ENCODE measurements at places on chromosomes 4 and X. TPM values are rescaled to one million over a fixed set of nuclear protein-coding genes. Genes with fewer than 3 reads are reported as not detected.

- peak; percentile 25 for DNase-seq
Measured at GRCh38 chrX:140712413-140713173, 3.0 kb downstream of the LINC00632 start.

DNA sequence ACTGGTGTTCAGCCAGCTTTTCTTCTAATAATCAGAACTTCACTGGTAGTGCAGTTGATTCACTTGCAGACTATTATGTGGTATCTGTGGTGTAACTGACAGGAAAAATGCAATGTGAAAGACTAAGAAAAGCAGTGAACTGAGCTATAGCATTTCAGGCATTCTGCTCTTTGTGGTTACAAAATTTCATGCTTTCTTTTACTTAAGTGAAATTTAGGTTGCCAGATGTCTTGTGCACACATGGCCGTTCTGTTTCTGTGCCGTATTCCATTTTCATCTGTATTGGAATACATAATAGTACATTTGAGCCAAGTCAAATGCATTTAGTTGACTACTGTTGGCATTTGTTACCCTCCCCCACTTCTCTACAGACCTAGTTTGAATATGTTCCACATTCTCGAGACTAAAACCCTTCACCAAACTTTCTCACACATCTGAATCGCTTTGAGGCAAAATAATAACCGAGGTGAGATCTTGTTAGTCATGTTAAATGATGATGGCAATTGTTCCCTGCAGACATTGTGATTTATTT lies 8.2 kb downstream of the RTL3 start:
- DNase-seq, result no peak

DNA sequence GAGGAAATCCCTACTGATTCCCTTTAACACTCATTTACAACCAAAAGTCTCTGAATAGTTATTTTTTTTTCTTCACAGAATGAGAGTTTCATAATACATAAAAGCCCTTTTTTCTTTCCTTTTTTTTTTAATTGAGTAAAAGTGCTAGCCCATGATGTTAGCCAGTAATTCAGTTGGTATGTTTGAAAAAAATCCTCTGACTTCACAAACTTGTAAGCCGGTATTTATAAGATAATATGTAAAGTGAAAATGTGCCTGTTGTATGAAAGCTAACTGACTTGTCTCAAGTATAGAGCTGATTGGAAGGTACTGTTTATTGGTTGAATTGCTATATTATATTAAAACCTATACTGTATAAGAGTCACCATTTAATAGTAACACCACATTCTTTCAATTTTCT lies 70.2 kb upstream of the NEIL3 start:
- DNase-seq, result no peak

DNA sequence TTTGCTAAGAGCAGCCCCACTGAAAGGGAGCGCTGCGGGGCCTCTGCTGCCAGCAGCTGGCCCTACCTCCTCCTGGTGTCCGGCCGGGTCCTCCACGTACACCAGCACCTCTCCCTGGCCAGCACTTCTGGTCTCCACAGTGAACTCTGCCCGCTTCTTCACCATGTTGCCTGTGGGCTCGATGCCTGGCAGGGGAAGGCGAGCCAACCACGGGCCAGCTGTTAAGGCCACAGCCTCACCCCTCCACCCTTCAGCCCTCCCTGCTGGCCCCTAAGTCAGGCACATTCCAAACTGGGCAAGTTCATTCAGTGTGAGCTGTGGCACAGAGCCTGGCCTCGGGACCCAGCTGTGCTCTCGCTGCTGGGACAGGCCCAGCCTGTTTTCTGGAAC lies 7.8 kb downstream of the FLNA start:
- no peak for DNase-seq

DNA sequence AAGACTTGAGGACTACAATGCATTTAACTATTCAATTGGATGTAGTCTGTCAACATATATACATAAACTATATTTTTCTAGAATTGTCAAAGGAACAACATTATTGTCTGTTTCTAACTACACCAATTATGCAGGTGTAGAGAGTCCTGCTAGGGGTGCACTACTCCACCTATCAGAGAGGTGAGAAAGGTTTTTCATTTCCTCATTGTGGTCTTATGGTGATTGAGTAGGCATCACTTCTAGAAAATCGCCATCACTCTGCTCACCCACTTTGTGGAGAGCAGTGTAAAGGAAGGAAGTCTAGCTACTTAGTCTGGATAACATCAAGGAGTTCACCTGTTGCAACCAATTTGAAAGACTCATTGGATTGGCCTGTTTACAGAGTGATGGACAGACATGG lies 4.4 kb upstream of the ADH1C start:
- DNase-seq, result no peak

DNA sequence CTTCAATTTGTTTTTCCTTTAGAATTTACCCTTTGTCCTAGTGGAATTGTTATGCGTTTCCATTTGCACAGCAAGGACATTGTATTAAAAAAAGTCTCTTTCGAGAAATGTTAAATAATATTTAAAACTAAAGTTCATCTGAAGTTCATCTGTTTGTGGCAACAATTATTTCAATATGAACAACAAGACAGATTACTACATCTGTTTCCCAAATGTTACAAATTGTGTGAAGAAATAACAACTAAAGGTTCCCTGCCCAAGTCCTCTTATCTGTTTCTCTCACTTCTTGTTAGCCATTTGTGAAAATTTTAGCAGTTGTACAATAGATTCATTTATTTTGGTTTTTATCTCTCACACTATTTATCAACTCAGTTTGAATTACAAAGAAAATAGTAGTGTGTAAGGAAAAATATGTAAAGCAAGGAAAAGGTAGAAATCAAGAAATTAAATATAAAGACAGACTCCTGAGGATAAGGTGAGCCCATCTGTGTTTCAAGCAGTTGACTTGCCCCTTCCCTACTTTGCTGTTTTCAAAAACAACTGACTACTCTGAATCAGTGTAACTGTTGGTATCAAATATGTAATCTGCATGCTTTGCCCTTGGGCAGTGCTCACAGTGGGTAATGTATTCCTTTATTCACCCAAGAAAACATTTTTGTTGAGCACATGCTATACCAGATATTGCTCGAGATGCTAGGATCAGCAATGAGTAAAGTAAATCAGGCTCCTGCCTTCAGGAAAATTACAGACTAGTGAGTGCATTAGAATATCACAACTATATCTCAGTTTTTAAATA lies 118.9 kb upstream of the PCDH7 start:
- no peak for DNase-seq

The FAM149A gene
- 22.9 TPM for total RNA-seq

The TLR6 gene
- total RNA-seq, result 1.3 TPM

- DNase-seq, result no peak
Measured at GRCh38 chr4:15182600-15183220, 180.4 kb downstream of the CPEB2 start.

The MTMR8 gene
- total RNA-seq, result 1.7 TPM

- DNase-seq, result no peak
Measured at GRCh38 chr4:136540747-136541146, 991.5 kb downstream of the PCDH18 start.

The GPR173 gene
- 6.4 TPM for total RNA-seq

DNA sequence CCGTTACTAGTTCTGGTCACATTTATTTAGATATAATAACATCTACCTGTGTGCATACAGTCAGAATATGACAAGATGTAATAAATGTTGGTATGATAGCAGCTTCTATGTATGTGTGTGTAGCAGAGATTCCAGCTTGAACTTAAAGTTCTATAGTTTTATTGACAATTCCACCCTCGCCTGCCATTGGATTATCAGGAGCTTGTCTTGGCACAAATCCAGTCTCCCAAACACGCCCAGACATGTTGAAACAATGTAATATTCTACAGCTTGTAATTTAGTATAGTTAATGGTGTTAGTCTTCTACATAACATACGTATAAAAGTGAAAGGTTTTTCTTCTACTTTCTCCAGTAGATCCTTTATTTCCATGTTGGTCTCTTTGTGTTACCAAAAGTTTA lies 44.4 kb downstream of the BBS12 start:
- DNase-seq, result no peak

DNA sequence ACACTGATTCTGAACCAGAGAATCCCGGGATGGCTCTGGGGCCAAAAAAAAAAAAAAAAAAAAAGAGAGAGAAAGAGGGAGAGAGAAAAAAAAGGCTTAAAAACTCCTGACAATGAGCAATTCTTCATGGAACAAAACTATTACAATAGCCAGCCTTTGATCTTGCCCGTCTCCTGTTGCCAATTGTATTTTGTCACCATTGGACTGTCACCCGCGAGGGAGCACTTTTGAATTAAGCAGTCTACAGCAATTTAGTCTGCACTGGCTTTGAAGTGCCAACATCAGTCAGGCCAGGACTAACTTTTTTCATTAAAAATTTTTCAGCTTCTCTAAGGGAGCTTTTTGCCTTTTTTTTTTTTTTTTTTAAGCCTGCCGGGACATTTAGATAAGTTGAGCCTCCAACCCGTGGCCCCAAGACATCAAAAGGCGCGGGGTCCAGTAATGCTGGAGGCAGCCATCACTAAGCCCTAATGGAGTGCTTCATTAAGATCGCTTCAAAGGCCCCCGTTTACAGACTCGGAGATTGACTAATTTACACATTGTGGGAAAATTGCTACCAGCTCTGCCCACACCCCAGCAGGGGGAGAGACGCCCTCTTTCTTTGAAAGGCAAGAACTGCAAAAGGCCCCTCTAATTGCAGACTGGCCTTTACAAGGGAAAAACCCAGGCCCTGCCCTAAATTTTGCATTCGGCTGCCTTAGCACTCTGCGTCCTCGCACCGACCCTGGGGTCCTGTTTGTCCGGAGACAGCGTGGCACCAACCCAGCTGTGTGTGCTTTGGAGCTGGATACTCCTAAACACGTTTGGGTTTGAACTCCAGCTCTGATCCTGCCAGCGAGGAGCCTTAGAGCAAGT lies 98.1 kb upstream of the MSX1 start:
- no peak for DNase-seq

GRCh38 chr4:151530783-151531182 lies 121.8 kb downstream of the FHIP1A start:
- DNase-seq, result no peak

- no peak for DNase-seq
Measured at GRCh38 chr4:10713591-10713990, 29.0 kb upstream of the CLNK start.

The STARD8 gene
- total RNA-seq, result 1.8 TPM

DNA sequence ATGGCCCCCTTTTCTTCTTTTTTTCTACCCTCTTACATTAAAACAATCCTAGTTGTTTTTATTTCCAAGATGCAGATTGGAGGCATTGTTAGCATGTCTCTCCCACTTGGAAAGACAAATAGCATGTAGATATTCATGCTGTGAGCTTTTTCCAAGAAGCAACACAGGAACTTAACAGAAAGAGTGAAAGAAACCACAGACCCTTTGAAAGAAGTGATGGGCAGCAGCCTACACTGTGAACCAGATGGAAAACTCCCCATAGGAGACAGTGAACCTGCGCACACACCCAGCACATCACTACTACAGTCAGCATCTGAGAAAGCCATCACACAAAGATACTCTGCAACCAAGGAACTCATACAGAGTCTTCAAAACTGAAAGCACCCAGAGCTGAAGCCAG lies 17.8 kb downstream of the CT47C1 start:
- DNase-seq, result no peak

- no peak for DNase-seq
Measured at GRCh38 chrX:132375941-132376340, 112.9 kb downstream of the MBNL3 start.

The FATE1 gene
- total RNA-seq, result not detected

The SSX1 gene
- total RNA-seq, result not detected

- DNase-seq, result no peak
Measured at GRCh38 chr4:182564724-182565369, 321.6 kb downstream of the TENM3 start.

- DNase-seq, result no peak
Measured at GRCh38 chrX:55490974-55491373, 1.3 kb upstream of the USP51 start.

GRCh38 chr4:123955167-123955800 lies 558.7 kb downstream of the SPRY1 start:
- no peak for DNase-seq

- DNase-seq, result no peak
Measured at GRCh38 chrX:40009462-40009851, 88.3 kb downstream of the BCOR start.

DNA sequence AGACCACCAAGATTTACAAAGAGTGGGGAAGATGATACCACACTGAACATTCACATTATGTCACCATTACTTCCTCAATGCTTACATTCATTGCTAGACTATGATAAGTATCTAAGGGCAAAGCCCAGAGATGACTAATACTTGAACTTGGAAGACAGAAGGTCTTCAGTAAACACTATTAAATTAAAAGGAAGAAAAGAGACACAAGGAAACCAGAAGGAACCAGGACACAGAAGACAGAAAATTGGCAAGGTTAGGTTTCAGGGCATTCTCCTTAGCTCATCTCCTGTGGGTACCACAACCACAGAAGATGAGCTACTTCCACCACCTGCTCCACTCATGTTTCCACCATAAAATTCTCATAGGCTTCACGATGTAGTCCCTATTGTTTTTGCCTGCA lies 64.9 kb downstream of the NLGN4X start:
- no peak for DNase-seq

The GLRA2 gene
- total RNA-seq, result not detected

- peak; percentile 16 for DNase-seq
Measured at GRCh38 chrX:136259543-136259942, 8.3 kb upstream of the MAP7D3 start.

The PLXNB3 gene
- total RNA-seq, result 9.1 TPM

GRCh38 chrX:40049084-40049641 lies 48.6 kb downstream of the BCOR start:
- no peak for DNase-seq

DNA sequence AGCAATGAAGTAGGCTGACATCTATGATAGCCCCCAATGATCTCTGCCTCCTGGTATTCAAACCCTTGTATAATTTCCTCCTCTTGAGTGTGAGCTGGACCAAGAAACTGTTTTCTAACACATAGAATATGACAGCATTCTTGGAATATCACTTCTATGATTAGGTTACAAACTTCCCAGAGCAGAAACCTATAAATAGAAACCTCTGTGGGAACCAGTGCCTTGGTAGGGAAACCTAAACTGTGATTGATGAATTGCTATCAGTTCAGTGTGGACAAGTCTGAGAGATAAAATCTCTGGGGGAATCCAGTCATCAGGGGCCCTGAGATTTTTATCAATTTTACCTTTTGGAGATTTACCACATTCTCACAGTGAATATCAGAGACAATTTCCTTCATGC lies 756.5 kb upstream of the AGA start:
- no peak for DNase-seq

DNA sequence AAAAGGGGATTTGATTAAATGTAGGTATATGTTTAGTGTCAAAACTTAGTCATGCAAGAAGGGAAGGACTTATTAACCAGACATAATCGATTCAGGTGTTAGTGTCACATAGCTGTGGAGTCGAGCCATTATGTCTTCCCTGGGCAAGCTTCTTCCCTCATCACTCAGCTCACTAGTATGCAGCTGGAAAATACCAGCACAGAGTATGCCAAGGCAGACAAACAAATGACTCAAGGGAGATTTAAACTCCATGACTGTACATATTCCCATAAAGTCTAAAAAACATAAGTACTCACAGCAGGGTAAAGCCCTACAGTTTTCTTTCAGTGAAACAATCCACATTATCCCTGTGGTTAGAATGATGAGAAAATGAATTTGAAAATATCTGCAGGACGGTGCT lies 304.5 kb downstream of the CBLL2 start:
- peak; percentile 49 for DNase-seq

The NPY5R gene
- not detected for total RNA-seq
